Left ventricle myocardium superior (tissue), 1 donor: ENCODE measurements at places on chromosomes 2 and 18. TPM values are rescaled to one million over a fixed set of nuclear protein-coding genes. Genes with fewer than 3 reads are reported as not detected.

The GKN1 gene
- not detected for total RNA-seq

The IAH1 gene
- 83.2 TPM for total RNA-seq

The PRKAG3 gene
- total RNA-seq = 0.12 TPM

The SCRN3 gene
- 43.5 TPM for total RNA-seq

The PMAIP1 gene
- 0.20 TPM for total RNA-seq

The ERICH2 gene
- 1.2 TPM for total RNA-seq

The CPLX4 gene
- total RNA-seq = not detected

The TUBB8B gene
- not detected for total RNA-seq

The ASB18 gene
- 3.8 TPM for total RNA-seq

The LMAN2L gene
- total RNA-seq = 25.5 TPM

The PAIP2B gene
- total RNA-seq = 78.1 TPM

The NETO1 gene
- not detected for total RNA-seq

The G6PC2 gene
- total RNA-seq = not detected

The TMEM17 gene
- total RNA-seq = 1.4 TPM

The VAMP5 gene
- total RNA-seq = 54.8 TPM

The DSC3 gene
- total RNA-seq = 0.10 TPM

The EVX2 gene
- not detected for total RNA-seq

The CHRNG gene
- total RNA-seq = not detected

The ABCB11 gene
- total RNA-seq = 0.25 TPM

The NGEF gene
- total RNA-seq = not detected

The COL6A3 gene
- total RNA-seq = 59.5 TPM

The TFCP2L1 gene
- 0.17 TPM for total RNA-seq

The FOXI3 gene
- not detected for total RNA-seq

The RAB10 gene
- total RNA-seq = 101 TPM

The CFAP65 gene
- not detected for total RNA-seq

The CAPN14 gene
- 0.42 TPM for total RNA-seq

The ANAPC1 gene
- 18.5 TPM for total RNA-seq

The REG1B gene
- total RNA-seq = not detected

The MRPS9 gene
- total RNA-seq = 81.8 TPM

The RFTN2 gene
- 7.5 TPM for total RNA-seq

The FBXO36 gene
- total RNA-seq = 0.55 TPM

The PLA2R1 gene
- 2.9 TPM for total RNA-seq

The DOK6 gene
- 15.5 TPM for total RNA-seq

The VIT gene
- 13.3 TPM for total RNA-seq

The FSHR gene
- total RNA-seq = 0.20 TPM

The CLEC4F gene
- total RNA-seq = 0.25 TPM

The MXD1 gene
- 5.0 TPM for total RNA-seq

The CENPO gene
- total RNA-seq = 2.2 TPM

The RNU2-63P gene
- total RNA-seq = not detected

The REG1A gene
- total RNA-seq = not detected

The PROM2 gene
- total RNA-seq = 0.35 TPM

The ZNF512 gene
- 20.8 TPM for total RNA-seq

The POMC gene
- 5.3 TPM for total RNA-seq

The PPP1R1C gene
- 25.2 TPM for total RNA-seq

The TDRD15 gene
- not detected for total RNA-seq
